Sigmoid colon (tissue), 7 donors: ENCODE measurements at places on chromosomes 5 and 9. TPM values are rescaled to one million over a fixed set of nuclear protein-coding genes. Genes with fewer than 3 reads are reported as not detected.

DNA sequence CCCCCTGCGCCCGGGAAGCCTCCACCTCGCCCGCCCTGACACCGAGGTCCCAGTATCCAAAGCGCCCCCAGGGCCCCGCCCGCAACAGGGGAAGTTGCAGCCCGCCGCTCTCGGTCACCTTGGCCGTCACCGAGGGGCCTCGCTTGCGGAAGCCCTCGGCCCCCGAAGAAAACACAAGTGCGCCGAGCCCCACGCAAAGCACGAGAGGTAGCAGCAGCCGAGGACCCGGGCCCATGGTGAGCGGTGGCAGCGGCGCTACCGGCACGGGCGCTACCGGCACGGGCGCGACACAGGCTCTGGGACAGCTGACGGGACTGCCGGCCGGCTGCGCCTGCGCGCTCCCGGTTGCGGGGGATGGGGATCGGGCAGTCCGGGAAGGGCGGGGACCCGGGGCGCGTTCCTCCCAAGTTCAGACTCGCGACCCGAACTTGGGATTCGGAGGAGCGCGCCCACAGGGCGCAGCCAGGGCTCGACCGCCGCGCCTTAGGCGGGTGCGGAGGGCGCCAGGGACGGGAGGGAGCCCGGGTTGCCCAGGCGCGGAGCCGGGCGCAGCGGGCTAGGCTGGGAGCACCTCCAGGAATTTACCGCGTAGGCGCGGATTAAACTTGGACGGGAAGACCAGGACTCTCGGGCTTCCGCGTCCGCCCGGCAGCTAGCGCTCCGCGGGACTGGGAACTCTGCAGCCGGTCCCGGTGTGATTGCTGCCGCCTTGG, at the start of gene PPIC:
Gene PPIC, minus strand, starts transcription at position 335 of the 713 bp plus-strand sequence. Its CDS starts 100 bp downstream, at position 235.
- DNase-seq, result peak; percentile 95

GRCh38 chr9:129108805-129109536, 1.6 kb downstream of the CRAT start:
- no peak for DNase-seq

GRCh38 chr9:87534957-87535356, 37.3 kb downstream of the DAPK1 start:
- no peak for DNase-seq

The FBP2 gene
- not detected for total RNA-seq

The PCDHB9 gene
- 4.4 TPM for total RNA-seq
